ENCODE measurements at places on chromosomes 11 and 22.

DNA sequence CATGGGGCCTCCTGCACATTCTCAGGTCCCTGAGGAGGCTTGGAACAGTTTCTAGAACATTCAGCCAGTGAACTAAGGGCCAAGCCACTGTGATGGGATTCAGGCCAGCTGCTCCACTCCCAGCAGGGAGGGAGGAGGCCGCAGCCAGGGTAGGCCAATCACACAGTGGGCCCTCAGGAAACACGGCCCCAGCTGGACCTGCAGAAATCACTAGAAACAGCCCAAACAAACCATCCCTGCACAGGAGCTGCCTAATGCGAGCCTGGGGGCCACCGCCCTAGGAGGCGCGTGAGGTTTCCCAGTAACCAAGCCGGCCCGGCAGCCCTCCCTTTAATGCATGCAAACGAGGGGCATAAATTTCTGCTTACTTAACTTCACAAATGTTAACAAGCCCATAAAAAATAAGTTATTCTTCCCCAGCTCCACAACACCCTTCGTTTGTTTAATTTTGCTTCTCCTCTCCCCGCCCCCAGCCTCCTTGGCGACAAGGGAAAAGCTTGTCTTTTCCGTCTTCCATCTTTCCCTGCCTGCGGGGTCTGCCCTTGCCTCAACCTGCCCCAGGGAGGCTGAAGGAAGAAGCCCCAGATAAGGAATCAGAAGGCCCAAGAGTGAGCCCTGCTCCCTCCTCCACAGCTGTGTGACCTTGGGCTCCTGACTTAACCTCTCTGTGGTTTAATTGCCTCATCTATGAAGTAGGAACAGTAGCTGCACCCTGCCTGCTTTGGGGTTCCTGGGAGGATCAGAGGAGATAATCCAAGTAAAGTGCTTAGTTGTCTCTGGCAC lies 25.7 kb downstream of the ELFN2 start:
- DNase-seq: no peak

DNA sequence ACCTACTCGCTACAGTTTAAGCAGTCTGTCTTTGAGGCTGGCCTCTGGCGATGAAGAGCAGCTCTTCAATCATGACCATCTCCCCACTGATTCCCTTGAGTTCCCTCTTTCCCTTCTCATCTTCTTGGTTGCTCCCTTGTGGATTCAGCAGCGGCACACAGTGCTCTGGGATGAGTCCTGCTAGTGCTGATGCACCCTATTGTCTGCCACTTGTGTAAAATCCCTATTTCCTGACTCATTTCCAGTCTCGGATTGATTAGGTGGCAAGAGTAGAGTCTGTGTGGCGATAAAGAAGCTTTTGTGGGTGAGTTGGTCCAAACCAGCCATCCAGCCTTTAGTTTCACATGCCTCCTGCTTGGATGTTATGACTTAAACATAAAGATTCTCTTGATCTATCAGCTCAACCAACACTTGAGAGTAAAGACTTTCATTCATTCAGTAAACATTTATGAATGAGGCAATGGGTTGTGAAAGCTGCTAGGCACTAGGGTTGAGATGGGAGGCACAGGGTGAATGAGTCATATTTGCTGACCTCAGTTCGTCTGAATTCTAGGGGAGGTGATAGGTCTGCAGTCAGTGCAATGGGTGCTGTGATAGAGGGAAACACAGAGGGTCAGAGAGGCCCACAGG lies 219.4 kb upstream of the RAG2 start:
- DNase-seq: peak; percentile 3

DNA sequence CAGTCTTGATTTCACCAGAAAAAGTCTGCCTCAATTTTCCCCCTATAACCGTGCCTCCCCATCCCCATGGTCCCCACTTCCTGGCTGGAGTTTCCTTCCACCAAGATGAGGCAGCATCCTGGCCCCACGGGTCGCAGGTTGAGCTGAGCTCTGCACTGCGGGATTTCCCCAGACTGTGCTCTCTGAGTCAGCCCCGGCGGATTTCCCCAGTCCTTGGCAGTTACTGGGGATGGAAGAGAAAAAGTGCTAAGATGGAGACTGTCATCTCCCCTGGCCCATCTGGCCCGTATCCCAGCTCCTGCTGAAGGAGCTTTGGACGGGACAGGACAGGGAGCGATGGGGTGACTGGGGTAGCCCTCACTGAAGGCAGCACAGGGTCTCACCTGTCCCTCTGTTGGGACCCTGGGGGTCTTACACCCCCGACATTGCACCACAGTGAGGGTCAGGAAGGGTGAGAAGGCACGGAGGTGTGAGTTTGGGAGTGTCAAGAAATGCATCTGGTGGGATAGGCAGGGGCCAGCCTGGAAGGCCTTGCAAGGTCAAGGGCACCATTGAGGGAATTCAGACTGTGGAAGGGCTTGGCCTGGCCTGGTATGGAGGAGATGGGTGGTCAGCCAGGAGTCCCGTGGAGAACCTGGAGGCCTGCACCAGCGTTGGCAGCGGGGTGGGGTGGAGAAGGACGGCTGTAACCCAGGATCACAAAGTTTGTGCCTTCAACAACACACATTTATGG lies 36.5 kb downstream of the NADSYN1 start:
- peak; percentile 22 for DNase-seq

- no peak for DNase-seq
Measured at GRCh38 chr22:25085930-25086901, 113.4 kb upstream of the CRYBB3 start.

- DNase-seq: peak; percentile 85
Measured at GRCh38 chr22:32764330-32765131, 37.0 kb upstream of the TIMP3 start.

GRCh38 chr11:131064373-131064991 lies 148.2 kb upstream of the SNX19 start:
- peak; percentile 37 for DNase-seq

DNA sequence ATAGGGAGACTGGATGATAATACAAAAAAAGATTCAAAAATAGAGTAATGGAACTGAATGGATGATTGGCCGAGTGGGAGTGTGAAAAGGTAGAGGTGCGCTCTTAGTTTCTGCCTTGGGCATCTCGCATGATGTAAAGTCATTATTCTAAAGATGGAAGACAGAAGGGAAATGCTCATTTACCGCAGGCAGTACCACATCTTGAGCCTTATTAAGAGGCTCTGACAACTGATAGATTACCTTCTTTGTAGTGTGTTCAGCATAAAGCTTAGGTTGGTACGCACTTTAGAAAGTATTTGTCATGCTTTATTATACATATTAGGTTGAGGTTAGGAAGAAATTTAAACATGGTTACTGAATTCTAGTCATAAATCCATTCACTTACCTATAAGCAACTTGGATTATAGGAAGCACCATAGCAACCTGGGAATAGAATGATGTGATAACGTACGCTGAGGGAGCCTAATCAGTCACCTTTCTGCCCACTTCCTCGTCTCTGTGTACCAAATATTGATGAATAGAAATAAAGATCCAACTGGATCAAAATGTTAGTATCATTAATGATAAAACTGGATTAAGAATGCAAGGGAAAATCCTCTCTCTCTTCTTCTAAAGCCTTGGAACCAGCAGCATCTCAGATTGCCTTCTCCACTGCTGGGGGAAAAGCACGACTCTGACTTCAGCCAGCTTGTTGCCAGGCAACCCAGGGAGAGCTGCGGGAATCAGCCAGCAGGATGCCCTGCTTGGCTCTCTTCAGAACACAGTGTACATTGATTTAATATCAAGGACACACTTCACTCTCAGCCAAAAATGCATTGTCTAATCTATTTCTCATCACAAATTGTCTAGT lies 29.0 kb upstream of the VWA5A start:
- DNase-seq: no peak

DNA sequence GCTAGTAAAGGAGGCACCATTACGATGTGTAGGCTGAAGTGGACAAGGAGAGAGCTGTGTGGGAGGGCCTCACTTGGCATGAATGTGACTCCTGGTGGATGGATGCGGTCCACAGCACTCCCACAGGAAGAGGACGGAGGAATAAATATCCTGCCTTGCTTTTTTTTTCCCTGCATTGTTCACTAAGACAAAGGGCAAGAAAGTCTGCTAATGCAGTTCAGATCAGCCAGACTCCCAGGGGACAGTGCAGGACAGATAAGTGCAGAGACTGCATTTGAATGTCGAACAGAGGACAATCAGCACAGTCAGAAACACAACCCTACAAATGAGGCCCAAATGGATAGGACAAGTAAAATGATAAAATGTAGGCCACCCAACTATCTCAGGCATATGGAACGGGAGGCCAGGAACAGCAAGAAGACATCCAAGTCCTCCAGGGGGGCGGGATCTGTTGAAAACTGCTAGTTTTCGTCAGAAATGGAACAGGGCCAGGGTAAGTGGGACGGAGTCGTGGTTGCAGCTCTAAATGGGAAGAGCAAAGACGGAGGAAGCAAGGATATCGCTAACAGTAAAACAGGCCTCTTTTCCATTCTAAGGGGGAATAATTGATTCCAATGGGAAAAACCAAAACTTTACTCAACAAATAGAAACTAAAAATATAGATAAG lies 25.2 kb upstream of the OR8B8 start:
- no peak for DNase-seq

- no peak for DNase-seq
Measured at GRCh38 chr11:105900515-105901035, 121.5 kb downstream of the MSANTD4 start.

GRCh38 chr11:120566176-120566575 lies 54.6 kb downstream of the GRIK4 start:
- no peak for DNase-seq
